Lung (tissue), 17 donors: ENCODE measurements at places on chromosomes 11 and 22. TPM values are rescaled to one million over a fixed set of nuclear protein-coding genes. Genes with fewer than 3 reads are reported as not detected.

The IFITM2 gene
- polyA plus RNA-seq = 1,063 TPM

The GAL3ST1 gene
- 3.3 TPM for polyA plus RNA-seq

The KIAA1671 gene
- 10.0 TPM for polyA plus RNA-seq

The APOL4 gene
- polyA plus RNA-seq = 5.9 TPM

The OR5A1 gene
- not detected for polyA plus RNA-seq

The DRD4 gene
- 0.35 TPM for polyA plus RNA-seq

The OR52A1 gene
- polyA plus RNA-seq = not detected

The CRYBB3 gene
- 0.53 TPM for polyA plus RNA-seq

The FZD4 gene
- polyA plus RNA-seq = 12.0 TPM

The DSCAML1 gene
- 0.18 TPM for polyA plus RNA-seq

The GRM5 gene
- polyA plus RNA-seq = 0.02 TPM

The CST6 gene
- 31.7 TPM for polyA plus RNA-seq

The B4GALNT4 gene
- 4.6 TPM for polyA plus RNA-seq

The OR5AP2 gene
- not detected for polyA plus RNA-seq

The ACCS gene
- polyA plus RNA-seq = 24.6 TPM

The MIOX gene
- not detected for polyA plus RNA-seq

The WT1 gene
- polyA plus RNA-seq = 0.59 TPM

The PISD gene
- polyA plus RNA-seq = 58.4 TPM

The RNF141 gene
- 21.2 TPM for polyA plus RNA-seq

The FAR1 gene
- 22.5 TPM for polyA plus RNA-seq

The CCDC89 gene
- 3.1 TPM for polyA plus RNA-seq

The PARVA gene
- polyA plus RNA-seq = 22.9 TPM

The PAMR1 gene
- polyA plus RNA-seq = 0.87 TPM
